Stimulated activated CD4-positive, alpha-beta T cell treated with anti-CD3 and anti-CD28 coated beads, TNF-alpha, amount 100 ng/mL, for 1 hour (primary cell): ENCODE measurements at places on chromosomes 12 and 14.

DNA sequence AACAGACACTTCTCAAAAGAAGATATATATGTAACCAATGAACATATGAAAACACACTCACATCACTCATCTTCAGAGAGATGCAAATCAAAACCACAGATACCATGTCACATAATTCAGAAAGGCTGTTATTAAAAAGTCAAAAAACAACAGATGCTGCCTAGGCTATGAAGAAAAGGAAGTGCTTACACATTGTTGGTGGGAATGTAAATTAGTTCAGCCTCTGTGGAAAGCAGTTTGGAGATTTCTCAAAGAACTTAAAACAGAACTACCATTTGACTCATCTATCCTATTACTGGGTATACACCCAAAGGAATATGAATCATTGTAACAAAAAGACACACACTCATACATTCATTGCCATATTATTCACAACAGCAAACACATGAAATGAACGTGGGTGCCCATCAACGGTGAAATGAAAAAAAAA lies 35.1 kb downstream of the EIF2S3B start:
- DNase-seq, result no peak

GRCh38 chr12:89328151-89329030 lies 23.9 kb downstream of the DUSP6 start:
- no peak for DNase-seq

- DNase-seq, result no peak
Observed at GRCh38 chr14:87971010-87971409, 22.0 kb downstream of the GALC start.

GRCh38 chr14:49622022-49622607 lies 1.5 kb downstream of the MGAT2 start:
- DNase-seq, result no peak

GRCh38 chr14:95297832-95298231 lies 21.9 kb downstream of the CLMN start:
- no peak for DNase-seq
